ENCODE measurements at places on chromosomes 4 and X. TPM values are rescaled to one million over a fixed set of nuclear protein-coding genes. Genes with fewer than 3 reads are reported as not detected.

The GPRASP1 gene
- total RNA-seq: 5.2 TPM

The CT47A7 gene
- total RNA-seq: not detected

The IGFBP7 gene
- 112 TPM for total RNA-seq

The FOXP3 gene
- total RNA-seq: not detected

The ERVMER34-1 gene
- not detected for total RNA-seq

The CRMP1 gene
- total RNA-seq: under 0.01 TPM

The TXK gene
- 0.16 TPM for total RNA-seq

The XK gene
- not detected for total RNA-seq

The MAGEA10 gene
- not detected for total RNA-seq

The GPM6B gene
- total RNA-seq: 7.7 TPM

The TBC1D14 gene
- 37.0 TPM for total RNA-seq

The IQCM gene
- total RNA-seq: 0.16 TPM

The IBSP gene
- not detected for total RNA-seq

The TMEM150C gene
- total RNA-seq: under 0.01 TPM

The FAM47A gene
- not detected for total RNA-seq

The COL4A6 gene
- total RNA-seq: 1.1 TPM

The TCEAL6 gene
- total RNA-seq: not detected

The MAGEA11 gene
- total RNA-seq: not detected

The ETDA gene
- total RNA-seq: not detected

The VCX2 gene
- total RNA-seq: not detected

The ENPEP gene
- total RNA-seq: 0.17 TPM

The CYBB gene
- not detected for total RNA-seq

The MMGT1 gene
- total RNA-seq: 5.0 TPM

The H2BW2 gene
- total RNA-seq: not detected

The EXOC1L gene
- total RNA-seq: not detected

The KIAA0232 gene
- total RNA-seq: 13.7 TPM

The MAGEB10 gene
- total RNA-seq: not detected

The FRG2 gene
- not detected for total RNA-seq

The USP11 gene
- 70.0 TPM for total RNA-seq

The ZNF157 gene
- total RNA-seq: 0.43 TPM

The ANTXR2 gene
- 125 TPM for total RNA-seq

The AIFM1 gene
- total RNA-seq: 18.4 TPM

The EVC gene
- total RNA-seq: 42.9 TPM

The PABPC4L gene
- 0.47 TPM for total RNA-seq

The HOPX gene
- 0.34 TPM for total RNA-seq

The RASGEF1B gene
- total RNA-seq: not detected

The NPY1R gene
- total RNA-seq: not detected

The PDS5A gene
- 23.5 TPM for total RNA-seq
